ENCODE measurements at places on chromosomes 11 and 22. TPM values are rescaled to one million over a fixed set of nuclear protein-coding genes. Genes with fewer than 3 reads are reported as not detected.
A peak's percentile ranks its signal among the peaks of the same experiment; 100 is the strongest.

B3GAT1 gene
- not detected for total RNA-seq

OPCML gene
- total RNA-seq, result not detected

CEP126 gene
- total RNA-seq, result 1.3 TPM

PLAAT2 gene
- not detected for total RNA-seq

UBQLN3 gene
- total RNA-seq, result not detected

TPST2 gene
- total RNA-seq, result 56.7 TPM

CDON gene
- 1.8 TPM for total RNA-seq

ANAPC15 gene
- 26.8 TPM for total RNA-seq

TRMT2A gene
- 62.3 TPM for total RNA-seq

- no peak for DNase-seq
These were observed 23.9 kb upstream of the TCF20 start for GRCh38 chr22:42294034-42294985.

DNA sequence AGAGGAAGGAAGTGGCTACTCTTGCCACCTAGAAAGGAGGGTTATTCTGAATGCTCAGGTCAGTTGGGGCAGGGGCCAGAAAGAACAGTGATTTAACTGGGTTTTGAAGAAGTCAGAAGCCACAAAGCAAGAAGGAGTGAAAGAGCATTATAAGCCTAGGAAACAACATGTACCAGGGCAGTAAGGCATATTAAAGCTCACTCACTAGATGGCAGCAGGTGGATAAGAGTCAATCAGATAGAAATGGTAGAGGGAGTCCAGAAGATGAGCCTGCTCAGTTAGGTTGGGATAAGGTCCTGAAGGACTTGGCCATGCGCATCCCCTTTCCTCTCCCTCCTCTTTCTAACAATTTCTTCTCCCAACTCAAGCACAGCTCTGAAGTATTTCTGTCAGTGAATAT lies 22.0 kb upstream of the PATE1 start:
- no peak for DNase-seq

GRCh38 chr22:33116841-33117547 lies 58.8 kb upstream of the SYN3 start:
- DNase-seq, result no peak

- no peak for DNase-seq
These were observed 4.5 kb downstream of the HBG1 start for GRCh38 chr11:5245155-5245554.

DNA sequence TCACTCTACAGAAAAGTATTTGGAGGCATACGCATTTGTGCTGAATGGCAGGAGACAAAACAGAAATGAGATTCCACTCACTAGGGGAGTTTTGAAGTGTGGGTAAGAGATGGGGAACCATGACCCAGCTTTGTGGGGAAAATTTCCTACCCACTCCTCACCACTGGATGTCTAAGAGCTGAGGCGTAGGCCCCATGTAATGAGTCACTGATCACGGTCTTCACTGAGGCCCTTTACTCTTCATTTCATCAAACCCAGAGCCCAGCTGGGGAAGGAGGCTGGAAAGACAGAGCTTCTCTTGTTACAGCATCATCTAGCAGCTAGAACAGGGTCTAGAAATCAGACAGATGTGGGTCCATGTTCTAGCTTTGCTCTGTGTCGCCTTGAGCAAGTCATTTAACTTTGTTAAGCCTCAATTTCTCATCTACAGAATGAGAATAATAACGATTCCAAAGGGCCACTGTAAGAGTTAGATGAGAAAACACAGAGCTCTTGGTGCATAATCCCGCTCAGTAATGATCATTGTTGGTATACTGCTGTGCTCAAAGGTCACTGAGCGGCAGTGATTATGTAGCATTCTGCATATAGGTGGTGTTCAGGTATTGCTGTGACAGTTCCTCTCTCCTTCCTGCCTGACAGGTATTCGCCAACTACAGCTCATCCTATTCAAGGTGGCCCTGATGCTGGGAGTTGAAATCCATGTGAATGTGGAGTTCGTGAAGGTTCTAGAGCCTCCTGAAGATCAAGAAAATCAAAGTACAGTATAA lies 97.2 kb downstream of the MICAL2 start:
- no peak for DNase-seq

DNA sequence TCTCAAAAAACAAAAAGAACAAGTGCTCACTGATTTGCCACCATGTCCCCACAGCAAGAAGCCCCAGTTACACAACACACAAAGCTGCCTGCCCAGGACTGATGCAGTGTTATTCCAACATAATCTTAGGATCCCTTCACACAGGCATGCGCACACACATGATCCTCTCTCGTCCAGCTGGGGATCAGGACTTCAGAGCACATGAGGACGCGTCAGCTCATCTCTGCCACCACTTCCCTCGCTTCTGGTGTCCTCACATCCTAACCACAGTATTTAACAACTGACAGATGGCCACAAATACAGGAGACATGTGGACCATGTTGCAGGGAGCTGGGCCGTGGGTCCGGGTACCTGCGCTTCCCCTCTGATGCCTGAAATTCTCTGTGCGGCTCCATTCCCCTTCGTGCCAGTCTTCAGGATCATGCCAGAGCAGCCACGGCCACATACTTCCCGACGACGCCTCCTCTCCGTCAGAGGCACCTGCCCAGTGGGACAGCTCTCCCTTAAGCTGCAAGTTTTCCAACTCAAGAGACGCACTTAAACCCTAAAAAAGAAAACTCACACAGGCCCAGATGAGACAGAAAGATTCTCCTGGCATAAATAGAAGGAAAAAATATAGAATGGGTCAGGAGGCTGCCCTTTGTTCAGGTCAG lies 68.3 kb downstream of the PACSIN2 start:
- DNase-seq, result no peak

DNA sequence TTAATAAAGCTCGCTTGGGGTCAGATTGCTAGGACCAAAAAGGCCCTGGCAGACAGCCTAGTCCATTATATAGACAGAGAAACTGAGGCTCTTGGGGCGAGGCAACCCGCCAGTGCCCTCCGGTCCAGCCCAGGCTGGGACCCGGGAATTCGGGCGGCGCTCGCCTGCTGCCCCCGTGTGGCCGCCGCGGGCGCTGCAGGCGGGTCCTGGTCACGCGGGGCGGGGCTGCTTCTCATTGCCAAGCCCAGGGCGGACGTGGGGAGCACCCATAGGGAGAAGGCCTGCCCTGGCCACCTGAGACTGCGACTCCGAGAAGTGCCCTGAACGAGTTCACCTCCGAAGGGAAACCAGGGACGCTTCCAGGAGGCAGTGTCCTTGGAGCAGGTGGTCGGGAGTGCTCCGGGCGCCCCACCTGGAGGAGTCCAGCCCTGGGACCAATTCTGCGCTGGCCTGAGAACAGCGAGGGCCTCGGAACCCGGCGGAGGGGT lies 36.0 kb upstream of the CSNK1E start:
- DNase-seq, result no peak

DNA sequence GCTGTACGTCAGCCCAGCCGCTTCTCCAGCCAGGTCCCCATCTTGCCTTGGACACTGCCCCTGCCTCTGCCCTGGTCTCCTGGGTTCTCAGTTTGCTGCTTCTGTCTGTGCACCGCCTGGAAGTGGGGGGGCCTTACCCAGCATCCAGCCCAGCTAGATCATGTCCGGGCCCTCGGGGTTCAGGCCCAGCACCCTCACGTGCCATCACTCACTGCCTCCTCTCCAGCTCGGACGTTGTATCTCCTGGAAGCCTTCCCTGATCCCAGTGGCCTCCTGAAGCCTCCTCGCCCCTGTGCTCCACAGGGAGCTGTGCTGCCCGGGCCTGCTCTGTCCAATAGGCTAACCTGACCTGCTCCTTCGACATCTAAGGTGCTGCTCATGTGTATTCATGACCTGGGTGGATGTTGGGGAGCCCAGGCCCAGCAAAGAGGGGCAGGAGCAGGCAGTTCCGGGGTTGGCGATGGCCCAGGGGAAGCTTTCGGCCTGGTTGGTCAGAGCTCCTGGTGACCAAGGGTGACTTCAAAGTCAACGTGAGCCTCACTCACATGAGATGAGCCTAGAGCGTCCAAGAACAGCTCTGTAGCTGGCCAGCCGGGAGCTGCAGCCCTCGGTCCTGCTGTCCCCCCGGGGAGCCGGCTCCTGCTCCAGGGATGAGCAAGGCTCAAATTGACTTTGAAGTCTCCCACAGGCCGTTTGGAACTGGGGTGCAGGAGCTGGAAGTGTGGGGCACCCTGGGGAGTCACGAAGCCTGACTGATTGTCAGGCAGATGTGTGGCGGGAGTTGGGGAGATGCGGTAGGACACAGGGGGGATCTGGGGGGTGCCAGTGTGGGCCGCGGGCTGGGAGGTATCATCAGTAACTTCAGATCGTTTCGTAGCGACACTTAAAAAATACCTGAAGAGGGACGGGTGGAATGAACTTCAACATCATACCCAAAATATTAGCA lies 5.2 kb upstream of the ASCL2 start:
- no peak for DNase-seq

DNA sequence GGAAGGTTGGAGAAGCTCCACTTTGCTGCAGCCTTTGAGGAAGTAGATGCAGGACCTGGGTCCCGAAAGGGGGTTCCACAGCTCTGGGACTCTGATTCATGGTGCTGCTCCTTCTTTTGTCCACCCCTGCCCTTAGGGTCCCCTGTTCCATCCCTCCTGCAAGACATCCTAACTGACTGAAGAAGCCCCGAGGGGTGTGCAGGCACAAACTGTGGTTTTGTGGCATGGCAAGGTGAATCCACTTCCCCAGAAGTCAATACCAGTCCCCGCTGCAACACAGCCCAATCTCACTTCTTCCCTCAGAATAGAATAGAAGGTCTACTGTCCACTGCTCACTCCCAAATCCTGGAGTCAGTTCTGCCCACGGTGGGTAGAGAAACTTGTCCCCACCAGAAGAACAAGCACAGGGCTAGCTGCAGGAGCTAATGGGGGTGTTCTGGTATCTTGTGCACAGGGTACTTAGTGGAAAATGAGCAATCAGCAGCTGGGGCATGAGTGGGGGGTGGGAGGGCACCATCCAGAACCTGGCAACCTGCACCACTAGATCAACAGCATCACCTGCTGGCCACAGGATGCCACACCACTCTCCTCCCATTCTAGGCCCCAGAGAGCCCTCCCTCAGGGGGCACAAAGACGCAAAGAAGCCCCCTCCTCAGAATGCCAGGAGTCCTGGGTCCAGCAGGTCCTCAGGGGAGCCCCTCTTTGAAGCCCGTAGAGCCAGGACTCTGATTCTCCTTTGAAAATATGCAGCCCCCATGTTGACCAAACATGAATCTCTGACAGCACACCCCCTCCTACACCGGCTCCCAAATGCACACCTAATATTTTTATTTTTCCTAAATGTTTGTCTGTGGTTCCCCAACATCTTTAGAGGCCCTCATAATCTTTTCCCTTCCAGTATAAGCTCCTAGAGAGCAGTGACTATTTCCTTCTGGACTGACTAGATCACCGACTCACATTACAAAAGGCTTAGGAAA lies 14.1 kb downstream of the SPATA19 start:
- DNase-seq, result no peak

DNA sequence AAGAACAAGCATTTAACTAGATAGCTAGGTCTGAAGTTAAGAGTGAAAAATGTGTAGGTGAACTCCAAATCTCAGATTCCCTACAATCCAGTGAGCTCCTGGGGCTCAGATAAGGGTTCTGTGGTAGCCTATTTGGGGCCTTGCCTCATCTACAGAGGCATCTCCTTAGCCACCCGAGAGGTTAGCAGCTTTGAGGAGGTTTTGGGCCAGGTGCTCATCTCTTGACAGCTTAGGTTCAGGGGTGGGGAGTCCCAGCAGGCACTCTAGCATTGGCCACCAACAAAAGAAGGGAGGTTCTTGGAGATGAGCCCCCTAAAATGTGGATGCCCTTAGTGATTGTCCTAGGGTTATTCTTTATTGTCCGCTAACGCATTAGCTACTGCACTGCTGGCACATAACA lies 184.4 kb upstream of the B3GAT1 start:
- no peak for DNase-seq

DNA sequence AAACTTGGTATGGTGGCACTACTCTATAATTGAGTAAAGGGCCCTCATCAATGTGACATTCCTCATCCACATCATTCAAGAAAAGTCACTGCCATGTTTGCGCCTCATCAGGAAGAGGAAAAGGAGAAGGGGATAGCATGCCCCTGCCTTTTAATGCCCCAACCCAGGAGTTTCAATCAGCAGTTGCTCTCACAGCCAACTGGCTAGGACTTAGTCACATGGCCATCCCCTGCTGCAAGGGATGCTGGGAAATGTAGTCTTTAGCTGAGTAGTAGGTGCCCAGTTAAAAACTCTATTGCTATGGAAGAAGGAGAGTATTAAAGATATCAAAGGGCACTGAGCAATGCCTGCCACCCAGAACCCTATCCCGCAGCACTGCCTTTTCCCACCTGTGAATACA lies 10.9 kb upstream of the CCND1 start:
- no peak for DNase-seq

DNA sequence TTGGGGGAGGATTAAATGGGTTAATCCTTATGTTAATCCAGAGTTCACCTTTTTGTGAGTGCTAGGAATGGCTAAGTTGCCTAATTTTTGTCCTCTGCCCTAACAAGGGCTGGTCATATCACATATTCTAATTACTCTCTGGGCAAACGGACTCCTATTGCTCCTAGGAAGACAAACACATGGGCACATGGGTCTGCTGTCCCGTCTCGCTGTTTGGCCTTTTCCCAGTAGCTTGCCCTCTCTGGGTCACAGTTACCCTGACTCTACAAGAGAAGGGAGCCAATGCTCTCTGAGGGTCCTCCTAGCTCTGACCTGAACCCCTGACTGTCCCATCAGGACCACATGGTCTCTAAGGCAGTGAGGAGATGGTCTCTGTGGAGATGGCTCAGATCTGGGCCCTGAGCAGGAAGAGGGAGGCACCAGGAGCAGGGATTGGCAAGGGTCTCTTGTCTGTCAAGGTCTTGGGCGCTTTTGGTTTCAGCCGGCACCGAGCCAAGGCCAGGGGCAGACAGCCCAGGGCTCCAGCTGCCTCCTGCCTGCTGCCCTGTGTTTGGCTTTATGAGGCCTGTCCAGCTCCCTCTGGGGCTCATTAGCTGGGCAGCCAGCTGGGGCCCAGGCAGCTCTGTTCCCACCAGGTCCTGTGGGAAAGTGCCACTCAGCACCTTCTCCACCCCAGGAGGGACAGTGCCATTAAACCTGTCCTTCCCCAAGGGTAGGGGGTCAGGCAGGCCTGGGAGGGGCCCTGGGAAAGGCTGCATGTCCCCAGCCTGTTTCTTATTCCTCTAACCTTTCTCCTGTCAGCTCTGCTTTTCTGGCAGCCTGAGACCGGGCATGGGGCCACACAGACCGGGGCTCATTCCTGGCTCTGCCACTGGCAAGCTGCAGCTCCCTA lies 559.9 kb downstream of the MN1 start:
- DNase-seq, result peak; percentile 19

DNA sequence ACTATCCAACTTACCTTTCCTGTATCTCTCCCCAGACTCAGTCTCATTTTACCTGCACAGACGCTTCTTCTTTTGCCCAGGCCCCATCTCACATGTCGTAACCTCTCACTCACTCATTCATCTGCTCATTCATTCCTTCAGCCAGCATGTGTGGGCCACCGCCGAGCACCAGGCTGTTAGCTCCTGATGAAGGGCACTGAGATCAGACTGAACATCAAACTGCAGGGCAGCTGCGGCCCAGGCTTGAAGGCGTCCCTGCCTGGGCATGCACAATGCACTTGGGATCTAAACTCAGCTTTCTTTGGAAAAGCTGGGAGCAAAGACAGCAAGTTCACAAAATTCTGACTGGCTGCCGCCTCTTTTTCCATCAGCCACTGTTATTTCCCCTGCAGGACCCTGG lies 1456.3 kb downstream of the BRD1 start:
- DNase-seq, result no peak
